ENCODE measurements at places on chromosomes 2 and 18.
A peak's percentile ranks its signal among the peaks of the same experiment; 100 is the strongest.

DNA sequence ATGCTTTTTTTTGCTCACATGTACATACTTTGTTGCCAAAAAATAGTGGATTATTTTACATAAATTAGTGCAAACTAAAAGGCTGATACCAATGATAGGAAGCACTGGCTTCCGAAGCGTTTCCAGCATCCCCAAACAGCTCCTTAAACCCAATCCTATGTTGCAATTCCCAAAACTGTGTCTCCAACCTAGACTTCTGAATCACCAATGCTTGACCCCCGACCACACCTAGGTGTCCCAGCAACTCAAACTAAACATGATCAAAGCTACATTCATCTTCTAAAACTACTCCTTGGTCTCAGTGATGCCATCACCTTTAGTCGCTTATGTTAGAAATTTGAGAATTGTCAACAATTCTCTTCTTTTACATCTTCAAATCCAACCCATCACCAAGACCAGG, 13.4 kb downstream of the ATP8B1 start:
- DNase-seq, result no peak

GRCh38 chr2:239594772-239595608, 194.2 kb upstream of the HDAC4 start:
- DNase-seq, result no peak

GRCh38 chr2:223166983-223167650, 115.1 kb downstream of the KCNE4 start:
- DNase-seq, result no peak

DNA sequence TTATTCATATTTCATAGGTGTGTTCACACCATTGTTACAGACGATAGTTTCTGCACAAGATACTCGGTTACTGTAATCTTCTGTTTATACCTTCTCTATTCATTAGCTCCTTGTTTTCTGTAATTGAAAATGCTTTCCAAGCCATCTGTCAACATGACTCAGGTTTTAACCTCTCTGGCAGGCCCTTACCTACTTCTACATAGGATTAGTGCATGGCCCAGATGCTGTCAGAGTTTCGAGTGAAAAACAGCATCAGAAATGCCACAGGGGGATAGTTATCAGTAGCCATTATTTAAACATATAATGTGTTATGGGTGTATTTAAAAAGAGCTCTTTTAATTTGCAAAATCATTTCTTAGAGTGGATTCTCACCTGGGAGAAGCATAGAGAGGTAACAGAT, 596.4 kb downstream of the FBXO15 start:
- DNase-seq, result no peak

- no peak for DNase-seq
These were observed 2.6 kb downstream of the RBMS1 start for GRCh38 chr2:160490733-160491685.

DNA sequence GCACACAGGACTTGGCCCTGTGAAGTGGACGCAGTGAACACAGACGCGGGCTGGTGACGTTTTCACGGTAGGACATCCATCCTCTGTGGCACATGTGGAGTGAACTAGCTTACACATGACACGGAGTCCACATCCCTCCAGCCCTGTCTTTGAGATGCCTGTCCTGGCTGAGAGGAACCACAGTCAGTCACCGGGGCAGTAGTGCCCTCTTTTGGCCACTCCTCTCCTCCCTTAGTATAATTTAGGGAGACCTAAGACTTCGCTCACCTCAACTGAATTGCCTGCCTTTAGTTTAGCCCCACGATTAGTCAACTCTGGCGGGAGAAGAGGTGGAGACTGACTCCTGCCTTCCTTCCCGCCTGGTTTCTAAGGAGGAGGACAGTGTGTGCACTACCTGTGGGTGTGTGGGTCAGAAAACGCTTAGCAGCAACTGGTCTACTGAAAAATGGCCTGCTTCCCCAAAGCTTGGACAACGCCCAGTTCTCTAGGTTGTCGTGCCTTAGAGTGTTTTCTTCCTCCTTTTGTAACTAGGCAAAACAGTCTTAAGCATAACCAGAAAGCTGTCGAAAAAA, 70.6 kb downstream of the MBP start:
- no peak for DNase-seq

DNA sequence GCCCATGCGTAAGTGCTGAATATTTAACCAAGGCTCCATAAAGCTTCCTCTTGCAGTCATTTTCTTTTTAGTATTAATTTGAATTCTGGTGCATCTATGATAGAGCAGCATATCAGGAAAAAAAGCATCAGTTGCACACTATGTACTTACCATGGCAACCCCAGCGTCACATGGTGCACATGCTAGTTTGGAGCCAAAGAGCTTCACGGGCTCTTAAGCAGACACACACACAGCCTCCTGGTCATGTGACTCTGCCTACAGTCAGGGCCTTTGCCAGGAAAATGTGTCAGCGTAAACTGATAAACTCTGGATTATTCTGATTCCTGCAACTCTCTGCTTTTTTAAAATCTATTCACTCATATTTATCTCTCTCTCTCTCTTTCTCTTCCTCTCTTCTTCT, 30.2 kb downstream of the NYAP2 start:
- no peak for DNase-seq

DNA sequence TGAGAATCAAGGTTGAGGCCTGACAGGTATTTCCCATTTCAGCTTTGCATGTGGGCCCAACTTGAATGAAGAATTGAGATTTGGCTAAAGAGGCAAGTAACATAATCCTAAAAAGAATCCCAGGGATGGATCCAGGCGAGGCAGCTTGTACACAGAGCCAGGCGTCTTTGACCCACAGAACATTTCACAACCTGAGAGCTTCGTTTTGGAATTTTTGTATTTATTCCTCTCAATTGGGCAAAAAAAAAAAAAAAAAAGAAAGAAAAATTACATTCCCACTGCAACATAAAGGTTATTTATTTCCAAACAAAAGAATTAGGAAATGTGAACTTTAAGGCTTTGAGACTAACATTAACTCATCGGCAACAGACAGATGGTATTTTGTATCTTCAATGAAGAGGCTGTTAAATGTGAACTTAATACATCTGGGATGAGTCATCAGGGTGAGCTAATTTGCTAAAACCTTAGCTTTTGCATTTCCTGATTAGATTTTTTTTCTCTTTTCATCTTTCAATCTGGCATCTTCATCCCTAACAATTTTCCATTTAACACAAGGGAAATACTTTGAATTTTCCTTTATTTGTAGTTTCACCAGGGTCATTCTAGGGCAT, 478.5 kb upstream of the TNP1 start:
- DNase-seq, result no peak

DNA sequence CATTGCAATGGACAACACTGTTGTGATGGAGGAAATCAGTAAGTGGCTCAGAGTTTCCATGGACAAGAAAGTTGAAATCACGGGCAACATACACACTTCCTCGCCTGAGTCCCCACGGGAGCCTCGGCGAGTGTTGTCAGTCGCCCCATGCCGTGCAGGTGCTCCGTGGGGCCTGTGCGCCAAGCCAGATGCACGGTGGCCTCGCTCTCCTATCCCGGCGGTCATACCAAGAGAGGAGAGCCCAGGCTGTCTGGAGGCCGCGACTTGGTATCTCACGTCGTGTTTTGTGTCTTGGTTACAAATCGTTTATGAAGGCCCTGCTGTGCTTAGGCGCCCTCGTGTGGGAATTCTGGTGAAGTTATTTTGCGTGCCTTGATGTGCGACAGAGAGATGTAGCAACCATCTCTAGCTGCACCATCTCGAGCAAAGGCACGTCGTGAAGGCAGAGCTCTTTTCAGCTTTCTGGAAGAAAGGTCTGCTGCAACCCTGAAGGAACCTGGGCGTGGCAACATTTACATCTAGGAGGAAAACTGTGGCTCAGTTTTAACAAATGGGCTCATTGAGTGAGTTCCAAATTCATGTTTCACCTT, 21.8 kb downstream of the ATG4B start:
- peak; percentile 21 for DNase-seq

DNA sequence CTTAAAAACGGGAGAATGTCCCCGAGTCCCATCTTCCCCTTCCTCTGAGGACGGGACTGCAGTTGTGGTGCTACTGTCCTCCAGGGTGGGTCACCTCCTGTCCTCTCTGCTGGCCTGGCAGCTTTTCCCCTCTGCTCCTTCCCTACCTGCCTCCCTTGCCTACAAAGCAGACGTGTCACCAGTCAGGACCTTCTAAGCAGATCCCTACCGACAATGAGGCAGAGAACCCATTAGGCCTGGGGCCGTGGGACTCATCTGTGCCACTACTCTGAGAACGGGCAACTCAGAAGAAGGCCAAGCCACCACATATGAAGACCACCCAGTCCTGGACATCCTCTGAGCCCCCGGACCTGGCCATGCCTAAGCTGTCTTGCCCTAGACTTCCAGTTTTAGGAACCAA, 103.0 kb upstream of the TEX51 start:
- no peak for DNase-seq

- DNase-seq, result no peak
These were observed 512.8 kb upstream of the POU3F3 start for GRCh38 chr2:104340879-104341828.

GRCh38 chr2:147342329-147342728, 502.5 kb upstream of the ACVR2A start:
- DNase-seq, result no peak

DNA sequence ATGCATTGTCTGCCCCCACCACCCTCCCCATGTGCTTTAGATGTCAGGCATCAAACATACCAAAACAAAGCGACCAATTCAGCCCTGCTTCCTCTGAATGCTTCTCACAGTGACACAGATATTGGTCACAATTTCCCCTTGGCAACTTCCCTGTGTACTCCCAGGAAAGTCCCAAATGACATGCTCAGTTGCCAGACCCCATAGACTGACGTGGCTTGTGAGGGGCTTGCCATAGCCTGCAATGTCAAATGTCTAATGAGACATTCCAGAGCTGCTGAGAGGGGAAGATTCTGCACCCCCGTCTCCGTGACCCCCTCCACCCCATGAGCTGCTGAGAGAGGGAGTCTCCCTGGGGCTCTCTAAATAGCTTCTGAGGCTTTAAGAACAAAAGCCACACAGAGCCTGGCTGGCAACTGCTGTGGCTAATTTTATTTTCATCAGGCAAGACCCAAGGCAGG, 47.3 kb downstream of the RFTN2 start:
- DNase-seq, result no peak

GRCh38 chr2:121547646-121548045, 17.0 kb downstream of the RNU4ATAC start:
- no peak for DNase-seq

GRCh38 chr2:95017071-95017501, 8.4 kb upstream of the MAL start:
- no peak for DNase-seq

- DNase-seq, result no peak
These were observed 95.2 kb downstream of the CAMKMT start for GRCh38 chr2:44456946-44457345.

DNA sequence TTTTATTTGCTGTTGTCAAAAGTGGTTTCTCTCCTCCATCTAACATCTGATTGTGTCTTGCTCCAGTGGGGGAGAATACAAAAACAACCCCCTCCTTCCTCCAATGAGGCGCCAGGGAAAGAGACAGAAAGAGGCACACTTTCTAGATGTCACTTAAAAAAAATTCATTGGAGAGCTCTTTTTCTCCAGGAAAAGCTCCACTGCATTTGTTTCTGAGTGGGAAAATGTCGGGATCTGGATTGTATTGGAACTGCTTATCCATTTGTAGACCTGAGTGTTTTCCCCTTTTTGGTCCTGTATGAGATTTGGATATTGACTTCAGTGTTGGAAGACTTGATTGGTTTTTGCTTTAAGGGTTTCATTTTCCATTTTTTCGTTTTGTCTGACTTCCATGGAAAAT, 995 bp downstream of the MBD5 start:
- DNase-seq, result no peak

GRCh38 chr2:68290901-68291300, 28.8 kb downstream of the CNRIP1 start:
- DNase-seq, result no peak

GRCh38 chr2:126657636-126658318, 1.8 kb downstream of the GYPC start:
- peak; percentile 51 for DNase-seq

DNA sequence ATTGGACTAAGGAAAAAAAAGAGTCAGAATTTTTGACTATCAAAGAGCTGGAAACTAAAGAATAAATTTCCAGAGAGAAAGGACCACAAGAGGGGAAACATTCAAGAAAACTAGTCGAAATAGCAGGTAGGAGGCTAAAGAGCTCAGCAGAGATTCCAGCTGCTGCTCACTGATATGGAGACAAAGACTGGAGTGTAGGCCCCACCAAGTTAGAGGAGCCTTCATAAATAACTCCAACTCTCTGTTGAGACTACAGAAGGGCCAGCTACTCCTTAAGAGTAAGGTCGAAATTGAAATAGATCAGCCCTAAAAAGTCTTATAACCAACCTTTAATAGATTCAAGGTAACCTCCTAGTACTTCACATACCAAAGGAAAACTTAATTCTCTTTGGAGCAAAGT, 31.1 kb downstream of the SS18 start:
- DNase-seq, result no peak

- no peak for DNase-seq
These were observed 62.4 kb downstream of the MRPS9 start for GRCh38 chr2:105100046-105100840.

DNA sequence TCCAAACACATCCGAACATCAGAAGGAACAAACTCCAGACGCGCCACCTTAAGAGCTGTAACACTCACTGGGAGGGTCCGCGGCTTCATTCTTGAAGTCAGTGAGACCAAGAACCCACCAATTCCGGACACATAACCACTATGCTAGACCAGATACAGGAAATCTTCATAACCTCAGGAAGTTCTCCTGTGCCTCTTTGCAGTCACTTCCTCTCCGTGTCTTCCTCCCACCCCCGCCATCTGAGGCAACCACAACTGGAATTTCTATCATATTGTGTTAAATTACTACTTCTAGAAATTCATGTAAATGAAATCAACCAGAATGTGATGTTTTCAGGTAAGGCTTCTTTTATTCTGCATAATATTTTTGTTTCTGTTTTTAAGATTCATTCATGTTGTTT, 631.0 kb upstream of the NXPH2 start:
- no peak for DNase-seq

GRCh38 chr2:127986548-127987079, 41.2 kb downstream of the SAP130 start:
- DNase-seq, result no peak

DNA sequence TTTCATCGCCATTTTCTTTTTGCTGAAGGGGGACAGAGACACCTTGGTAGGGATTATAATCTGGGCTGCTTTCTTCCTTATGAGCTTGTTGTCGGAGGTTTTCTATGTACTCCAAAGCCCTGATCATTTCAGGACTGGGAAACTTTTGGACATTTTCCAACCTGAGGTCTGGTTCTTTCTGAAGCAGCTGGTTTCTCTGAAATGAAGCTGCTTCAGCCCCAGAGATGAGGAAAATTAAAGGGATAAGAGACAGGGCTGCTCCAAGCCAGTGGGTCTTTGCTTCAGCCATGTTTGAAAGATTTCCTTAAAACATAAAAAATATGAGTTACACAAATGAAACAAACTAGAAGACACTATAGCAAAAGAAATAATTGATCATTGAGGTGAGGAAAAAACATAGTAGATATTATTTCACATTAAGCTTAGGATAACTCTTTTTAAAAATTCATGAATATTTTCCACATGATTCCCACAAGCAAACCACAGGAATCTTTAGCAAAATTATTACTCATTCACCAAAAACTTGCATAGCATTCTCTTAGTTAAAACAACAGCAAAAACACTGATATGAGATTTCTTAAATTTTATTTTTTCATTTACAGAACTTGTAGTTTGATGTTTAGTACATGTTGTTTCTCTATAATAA, 3.0 kb downstream of the SCG2 start:
- no peak for DNase-seq
